ENCODE measurements at places on chromosomes 16 and 17. TPM values are rescaled to one million over a fixed set of nuclear protein-coding genes. Genes with fewer than 3 reads are reported as not detected.

DPEP2 gene
- total RNA-seq = 1.0 TPM

HASPIN gene
- 2.6 TPM for total RNA-seq

NECAB2 gene
- total RNA-seq = not detected

MMP15 gene
- total RNA-seq = 15.1 TPM

KRTAP9-2 gene
- total RNA-seq = not detected

TBC1D3B gene
- not detected for total RNA-seq

CA7 gene
- not detected for total RNA-seq

GP1BA gene
- total RNA-seq = under 0.01 TPM

ARHGDIG gene
- total RNA-seq = 1.0 TPM

MMP28 gene
- total RNA-seq = 4.2 TPM

SYT17 gene
- total RNA-seq = 2.6 TPM

GPR142 gene
- total RNA-seq = not detected

Measured in skeletal muscle tissue (tissue), 5 donors.